ENCODE measurements at places on chromosomes 3 and 15. TPM values are rescaled to one million over a fixed set of nuclear protein-coding genes. Genes with fewer than 3 reads are reported as not detected.

- DNase-seq = no peak
Measured at GRCh38 chr15:35068846-35069475, 16.1 kb downstream of the NANOGP8 start.

The DOCK3 gene
- polyA plus RNA-seq = 2.1 TPM

- DNase-seq = no peak
Measured at GRCh38 chr15:72047020-72047419, 70.9 kb downstream of the MYO9A start.

DNA sequence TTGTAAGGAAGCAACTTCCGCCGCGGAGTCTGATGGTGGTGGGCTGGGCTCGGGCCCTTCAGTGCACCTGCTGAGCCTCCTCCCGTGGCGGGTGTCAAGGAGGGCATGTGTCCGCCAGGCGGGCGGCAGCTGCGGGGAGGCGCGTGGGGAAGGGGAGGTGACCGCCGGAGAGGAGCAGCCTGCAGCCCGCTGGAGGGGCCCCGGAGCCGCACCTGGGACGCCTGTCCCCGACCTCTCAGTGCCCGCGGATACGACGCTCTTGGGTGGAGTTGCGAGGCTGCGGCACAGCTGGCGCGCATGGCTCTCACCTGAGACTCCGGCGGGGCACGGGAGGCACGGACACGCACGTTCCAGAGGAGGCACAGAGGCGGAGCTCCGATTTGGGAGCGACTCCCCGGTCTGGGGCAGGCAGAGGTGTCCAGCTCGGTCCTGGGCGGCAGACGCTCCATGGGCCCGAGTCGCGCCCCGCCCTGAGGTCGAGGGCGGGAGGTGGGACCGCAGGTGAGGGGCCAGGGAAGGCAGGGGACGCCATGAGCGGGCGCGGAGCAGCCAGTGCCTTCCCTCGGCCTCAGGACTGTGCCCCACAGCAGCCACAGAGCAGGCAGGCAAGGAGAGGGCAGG, 50.2 kb upstream of the PRR20G start:
- DNase-seq = no peak

The NOX5 gene
- polyA plus RNA-seq = 1.5 TPM

- DNase-seq = no peak
Measured at GRCh38 chr3:5041315-5041714, 62.1 kb downstream of the BHLHE40 start.

DNA sequence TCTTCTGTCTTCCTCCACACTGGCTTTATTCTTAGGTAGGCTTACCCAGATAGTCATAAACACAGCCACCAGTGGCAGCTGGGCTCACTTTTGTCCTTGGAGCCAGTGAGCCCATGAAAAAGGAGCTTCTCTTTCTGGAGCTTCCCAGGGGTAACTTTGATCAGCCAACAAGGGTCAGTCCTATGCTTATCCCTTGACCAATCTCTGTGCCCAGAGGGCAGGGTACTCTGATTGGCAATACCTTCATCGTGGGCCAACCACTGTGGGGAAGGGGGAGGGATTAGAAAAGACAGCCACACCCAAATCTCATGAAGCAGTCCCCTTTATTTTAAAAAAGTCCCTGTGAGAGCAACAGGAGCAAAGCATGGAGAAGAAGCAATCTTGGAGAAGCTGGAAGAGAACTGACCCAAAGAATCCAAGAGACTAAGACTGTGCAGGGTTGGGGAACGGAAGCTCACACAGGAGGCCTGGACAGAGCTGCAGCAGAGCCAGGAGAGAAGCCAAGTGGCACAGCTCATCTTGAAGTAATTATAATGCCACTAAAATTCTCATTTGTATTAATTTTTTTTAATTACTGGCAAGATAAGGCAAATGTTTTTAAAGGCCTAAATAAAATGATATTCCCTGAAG, 70.4 kb downstream of the SSUH2 start:
- DNase-seq = no peak

DNA sequence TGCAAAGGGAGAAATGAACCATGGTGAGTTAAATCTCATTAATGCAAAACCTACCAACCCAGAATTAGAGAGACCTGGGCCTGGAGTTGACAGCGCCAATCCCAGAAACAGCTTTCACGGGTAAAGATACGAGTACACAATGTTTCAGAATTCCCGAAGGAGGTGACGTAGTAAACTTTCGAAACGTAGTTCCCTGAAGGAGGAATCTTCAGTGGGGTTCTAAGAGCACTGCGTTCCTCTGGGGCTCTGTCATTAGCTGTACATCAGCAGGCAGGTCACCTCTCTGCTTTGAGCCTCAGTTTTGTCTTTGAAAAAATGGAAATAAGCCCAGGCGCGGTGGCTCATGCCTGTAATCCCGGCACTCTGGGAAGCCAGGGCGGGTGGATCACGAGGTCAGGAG, 152.3 kb downstream of the XXYLT1 start:
- DNase-seq = no peak

DNA sequence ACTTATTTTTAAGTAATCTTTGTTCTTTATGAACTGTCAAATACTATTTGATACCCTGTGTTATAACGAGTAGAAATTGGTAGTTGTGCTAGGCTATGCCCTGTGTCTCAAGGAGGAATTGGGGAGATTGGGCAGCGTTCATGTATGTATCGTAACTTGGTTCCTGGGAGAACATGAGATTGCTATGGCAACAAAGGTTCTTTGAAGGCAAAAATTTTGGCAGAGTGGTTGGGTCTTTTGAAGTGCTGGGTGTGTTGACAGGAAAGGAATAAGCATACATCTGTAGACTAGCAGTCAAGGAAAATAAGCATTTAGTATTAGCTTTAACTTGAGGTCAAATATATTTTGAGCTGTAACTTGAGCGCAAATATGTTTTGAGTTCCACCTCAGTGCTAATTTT, 45.3 kb downstream of the TCF12 start:
- DNase-seq = no peak

- no peak for DNase-seq
Measured at GRCh38 chr3:196055683-196056270, 26.1 kb downstream of the TFRC start.

DNA sequence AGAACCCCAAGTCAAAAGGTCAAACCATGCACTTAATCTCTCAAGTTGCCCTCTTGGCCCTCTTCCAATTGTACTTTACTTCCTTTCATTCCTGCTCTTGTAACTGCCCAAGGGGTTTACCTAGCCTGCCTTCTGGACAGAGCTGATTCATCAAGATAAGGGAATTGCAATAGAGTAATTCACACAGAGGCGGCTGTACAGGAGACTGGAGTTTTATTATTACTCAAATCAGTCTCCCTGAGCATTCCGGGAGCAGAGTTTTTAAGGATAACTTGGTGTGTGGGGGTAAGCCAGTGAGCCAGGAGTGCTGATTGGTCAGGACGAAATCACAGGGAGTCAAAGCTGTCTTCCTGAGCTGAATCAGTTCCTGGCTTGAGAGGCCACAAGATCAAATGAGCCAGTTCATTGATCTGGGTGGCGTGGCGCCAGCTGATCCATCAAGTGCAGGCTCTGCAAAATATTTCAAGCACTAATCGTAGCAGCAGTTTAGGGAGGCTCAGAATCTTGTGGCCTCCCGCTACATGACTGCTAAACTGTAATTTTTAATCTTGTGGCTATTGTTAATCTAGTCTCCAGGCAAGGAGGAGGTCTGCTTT, 590.0 kb downstream of the EPHA3 start:
- DNase-seq = no peak

DNA sequence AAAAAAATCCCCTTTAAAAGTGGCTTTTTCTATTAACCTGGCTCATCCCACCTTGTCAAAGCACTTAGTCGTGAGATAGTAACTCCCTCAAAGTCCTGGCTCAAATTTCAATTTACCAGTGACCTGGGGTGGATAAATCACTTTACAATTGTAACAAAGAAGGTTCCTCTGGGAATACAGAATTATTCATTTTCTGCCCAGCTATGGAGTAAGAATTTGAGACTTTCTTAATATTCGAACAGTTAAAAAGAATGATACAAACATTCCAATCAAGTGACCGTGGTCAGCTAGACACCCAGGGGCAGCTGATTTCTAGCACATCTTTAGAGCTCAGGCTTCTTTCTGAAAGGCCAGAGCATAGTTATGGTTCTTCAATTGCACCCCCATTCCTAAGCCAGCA, 291.0 kb upstream of the TGFBR2 start:
- DNase-seq = peak; percentile 34

GRCh38 chr3:36366308-36366707, 14.0 kb upstream of the STAC start:
- no peak for DNase-seq

- no peak for DNase-seq
Measured at GRCh38 chr3:94596887-94597566, 534.2 kb downstream of the NSUN3 start.
